Stimulated activated naive CD8-positive, alpha-beta T cell treated with anti-CD3 and anti-CD28 coated beads, Interleukin-15, Interleukin-2, amounts not matched to agents 100 U/mL and 50 U/mL, for 24 hours (primary cell): ENCODE measurements at places on chromosomes 1 and 21.

- no peak for DNase-seq
Measured at GRCh38 chr1:236020359-236021219, 44.3 kb downstream of the NID1 start.

DNA sequence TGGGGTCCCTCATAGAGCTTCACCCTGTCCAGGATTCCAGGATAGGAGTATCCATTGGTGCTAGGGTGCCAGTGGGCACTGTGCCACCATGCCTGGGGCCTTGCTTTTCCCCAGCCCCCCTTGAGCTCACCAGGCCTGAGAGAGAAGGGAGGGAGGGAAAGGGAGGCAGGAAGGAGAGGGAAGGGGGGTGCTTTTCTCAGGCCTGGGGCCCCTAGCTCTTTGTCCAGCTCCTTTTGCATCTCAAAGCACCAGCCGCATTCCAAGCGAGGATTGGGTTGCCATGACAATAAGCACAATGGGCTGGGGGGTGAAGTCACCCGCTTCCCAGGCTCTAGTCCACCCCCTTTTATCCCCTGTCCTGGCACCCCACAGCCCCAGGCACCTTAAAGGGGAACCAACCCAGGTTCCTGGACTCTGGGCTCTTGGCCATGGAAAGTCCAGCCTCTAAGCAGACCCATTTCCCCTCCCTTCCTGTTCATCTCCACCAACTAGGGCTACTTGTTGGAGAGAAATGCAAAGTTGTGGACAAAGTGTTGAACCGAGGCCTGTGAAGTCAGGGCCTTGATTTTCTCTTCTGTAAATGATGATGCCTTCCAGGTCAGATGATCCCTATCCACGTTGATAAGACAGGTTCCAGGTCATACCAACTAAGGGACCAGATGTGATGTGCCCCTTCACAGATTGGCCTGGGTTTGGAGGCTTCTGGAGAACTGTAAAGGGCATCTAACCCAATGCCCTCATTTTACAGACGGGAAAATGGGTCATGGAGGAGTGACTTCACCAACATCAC lies 11.4 kb downstream of the THBS3 start:
- DNase-seq, result no peak

DNA sequence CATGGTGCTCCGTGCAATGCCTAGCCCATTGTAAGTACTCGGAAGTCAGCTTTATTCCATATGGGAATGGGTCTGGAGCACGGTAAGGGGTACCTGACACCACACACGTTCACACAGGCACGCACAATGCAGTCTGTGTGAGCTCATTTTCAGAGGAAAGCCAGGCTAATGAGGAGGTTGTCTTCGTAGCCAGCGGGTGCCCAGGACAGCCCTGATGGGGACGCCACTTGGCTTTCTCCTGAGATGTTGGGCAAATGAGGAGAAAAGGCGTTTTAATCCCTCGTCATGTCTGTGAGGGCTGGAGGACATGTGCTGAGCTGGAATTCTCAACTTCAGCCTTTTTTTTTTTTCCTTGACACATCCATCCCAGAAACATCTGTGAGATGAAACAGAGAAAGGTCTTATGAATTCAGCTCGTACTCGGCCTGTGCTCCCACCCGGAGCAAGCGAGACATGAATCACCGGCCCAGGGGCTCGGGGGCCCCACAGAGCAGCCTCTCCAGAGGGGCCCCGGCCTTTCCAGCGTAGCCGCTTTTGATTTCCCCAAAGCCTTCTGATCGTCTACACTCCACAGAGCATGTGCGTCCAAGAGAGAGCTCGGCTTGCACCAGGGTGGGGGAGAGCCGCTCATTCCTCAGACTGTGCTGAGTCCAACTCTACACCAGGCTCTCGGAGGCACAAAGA lies 125.1 kb downstream of the EPHB2 start:
- no peak for DNase-seq

DNA sequence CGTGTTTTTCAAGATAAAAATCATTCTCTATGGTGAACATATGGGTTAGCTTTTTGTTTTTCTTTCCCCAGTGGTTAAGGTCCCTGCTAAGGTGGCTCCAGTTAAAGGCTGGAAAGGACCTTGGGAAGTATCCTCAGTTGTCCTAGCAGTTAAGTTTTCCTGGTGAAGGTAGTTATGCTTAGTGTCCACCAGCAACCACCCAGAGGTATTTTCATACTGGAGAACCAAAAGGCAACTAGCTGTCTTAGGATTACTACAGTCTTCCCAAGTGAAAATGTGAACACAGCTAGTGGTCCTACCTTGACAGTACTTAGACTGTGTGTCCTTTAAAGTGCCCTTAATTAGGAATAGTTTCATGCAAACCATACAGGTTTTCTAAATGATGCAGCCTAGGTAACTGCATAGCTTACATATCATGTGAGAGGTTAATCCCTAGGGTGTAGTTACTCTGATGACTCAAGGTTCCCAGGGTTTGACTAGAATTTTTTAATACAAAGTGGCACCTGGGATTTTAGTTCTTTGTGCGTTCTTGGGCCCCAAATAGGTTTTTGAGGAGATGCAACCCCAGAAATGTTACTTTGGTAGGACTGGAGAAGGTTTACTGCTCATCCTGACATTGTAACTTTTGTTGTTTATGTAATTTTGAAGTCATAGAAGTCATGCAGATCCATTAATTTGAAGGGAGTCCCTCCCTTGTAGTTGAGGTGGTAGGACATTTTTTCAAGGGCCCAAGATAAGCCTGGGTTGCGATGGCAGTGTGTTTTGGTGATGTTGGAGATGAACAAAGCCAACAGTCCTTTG lies 36.5 kb downstream of the YY1AP1 start:
- no peak for DNase-seq
